ENCODE measurements at places on chromosomes 7 and 10. TPM values are rescaled to one million over a fixed set of nuclear protein-coding genes. Genes with fewer than 3 reads are reported as not detected.
A peak's percentile ranks its signal among the peaks of the same experiment; 100 is the strongest.

DNA sequence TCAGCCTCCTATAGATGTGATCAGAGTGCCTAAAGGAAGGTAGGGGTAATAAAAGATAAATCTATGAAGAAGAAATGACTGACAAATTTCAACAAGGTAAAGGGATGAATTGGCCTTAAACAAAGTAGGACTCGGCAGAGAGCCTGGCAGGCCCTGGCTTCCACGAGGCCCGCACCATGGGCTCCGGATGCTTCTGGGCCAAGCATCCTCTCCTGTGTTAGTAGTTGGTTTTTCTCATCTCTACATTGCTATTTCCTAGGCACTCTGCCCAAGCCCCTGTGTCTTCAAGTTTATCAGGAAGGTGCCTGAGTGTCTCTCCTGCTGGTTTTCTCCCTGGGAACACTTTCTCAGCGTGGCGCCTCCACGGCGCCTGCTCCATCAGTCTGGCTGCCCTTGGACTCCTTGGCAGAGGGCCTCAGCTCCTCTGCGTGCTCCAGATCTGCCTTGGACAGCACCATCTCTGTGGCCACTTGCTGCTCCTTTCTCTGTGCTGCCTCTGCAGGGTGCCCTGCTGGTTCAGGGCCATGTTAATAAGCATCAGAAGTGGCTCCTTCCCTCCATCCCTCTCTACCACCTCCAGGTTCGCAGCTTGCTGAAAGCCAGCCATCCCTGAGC lies 413.3 kb upstream of the DPP6 start:
- H3K4me1 ChIP-seq = no peaks in the 10 kb centered on the region
- no peaks in the 10 kb centered on the region for H3K27me3 ChIP-seq
- H3K36me3 ChIP-seq = no peaks in the 10 kb centered on the region

- DNase-seq = no peak
- H3K27ac ChIP-seq = no peak overlapping the region
- H3K4me3 ChIP-seq = no peak overlapping the region
Measured at GRCh38 chr7:159040912-159041711, 103.6 kb downstream of the VIPR2 start.

OIT3 gene
- 74.7 TPM for total RNA-seq

- H3K27ac ChIP-seq = no peak overlapping the region
- H3K4me1 ChIP-seq = no peaks in the 10 kb centered on the region
- H3K27me3 ChIP-seq = no peaks in the 10 kb centered on the region
Measured at GRCh38 chr10:5811387-5811821, 1.8 kb downstream of the GDI2 start.

TAF5 gene
- total RNA-seq = 2.1 TPM

DNA sequence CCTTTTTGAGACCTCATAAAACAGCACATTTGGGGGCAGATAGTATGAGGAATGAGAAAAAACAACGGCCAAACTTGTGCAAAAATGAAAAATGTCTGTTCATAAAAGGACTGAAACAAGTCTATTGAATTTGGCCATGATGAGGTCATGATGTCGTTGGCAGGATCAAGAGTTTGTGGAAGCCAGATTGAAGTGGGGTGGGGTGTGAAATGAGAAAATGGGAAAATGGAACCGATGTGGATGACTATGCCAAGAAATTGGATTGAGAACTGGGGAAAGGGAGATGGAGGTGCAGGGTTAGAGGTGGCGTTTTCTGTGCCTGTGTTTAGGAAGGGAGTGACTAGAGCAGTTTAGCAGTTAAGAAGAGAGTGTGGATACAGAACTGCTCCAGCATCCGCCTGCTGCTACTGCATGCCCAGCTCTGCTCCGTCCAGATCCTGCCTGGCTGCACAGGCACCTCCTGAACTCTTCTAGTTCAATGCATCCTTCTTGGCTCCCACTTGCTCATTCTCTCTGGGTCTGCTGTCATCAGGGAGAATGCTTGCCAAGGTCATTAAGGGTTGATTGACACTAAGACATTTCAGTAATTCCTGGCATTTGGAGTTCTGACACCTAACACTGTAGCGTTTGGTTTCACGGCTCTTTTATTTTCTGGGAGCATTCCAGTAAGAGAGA lies 111.9 kb downstream of the GALNT17 start:
- H3K36me3 ChIP-seq = no peaks in the 10 kb centered on the region
- H3K27me3 ChIP-seq = no peaks in the 10 kb centered on the region

- H3K4me1 ChIP-seq = no peaks in the 10 kb centered on the region
- no peaks in the 10 kb centered on the region for H3K27me3 ChIP-seq
- H3K4me3 ChIP-seq = no peak overlapping the region
- no peaks in the 10 kb centered on the region for H3K36me3 ChIP-seq
Measured at GRCh38 chr10:86344714-86345161, 21.9 kb downstream of the GRID1 start.

- no peak for DNase-seq
- H3K36me3 ChIP-seq = no peaks in the 10 kb centered on the region
- H3K4me1 ChIP-seq = no peaks in the 10 kb centered on the region
- H3K27ac ChIP-seq = no peak overlapping the region
- no peaks in the 10 kb centered on the region for H3K27me3 ChIP-seq
- no peak overlapping the region for H3K4me3 ChIP-seq
Measured at GRCh38 chr7:152751449-152752141, 8.0 kb upstream of the ACTR3B start.

GRCh38 chr10:124403548-124403947 lies 15.2 kb downstream of the OAT start:
- peaks cover 3% of the 10 kb centered on the region for H3K4me1 ChIP-seq
- no peak overlapping the region for H3K4me3 ChIP-seq
- no peaks in the 10 kb centered on the region for H3K27me3 ChIP-seq
- H3K36me3 ChIP-seq = no peaks in the 10 kb centered on the region
- DNase-seq = no peak

DNA sequence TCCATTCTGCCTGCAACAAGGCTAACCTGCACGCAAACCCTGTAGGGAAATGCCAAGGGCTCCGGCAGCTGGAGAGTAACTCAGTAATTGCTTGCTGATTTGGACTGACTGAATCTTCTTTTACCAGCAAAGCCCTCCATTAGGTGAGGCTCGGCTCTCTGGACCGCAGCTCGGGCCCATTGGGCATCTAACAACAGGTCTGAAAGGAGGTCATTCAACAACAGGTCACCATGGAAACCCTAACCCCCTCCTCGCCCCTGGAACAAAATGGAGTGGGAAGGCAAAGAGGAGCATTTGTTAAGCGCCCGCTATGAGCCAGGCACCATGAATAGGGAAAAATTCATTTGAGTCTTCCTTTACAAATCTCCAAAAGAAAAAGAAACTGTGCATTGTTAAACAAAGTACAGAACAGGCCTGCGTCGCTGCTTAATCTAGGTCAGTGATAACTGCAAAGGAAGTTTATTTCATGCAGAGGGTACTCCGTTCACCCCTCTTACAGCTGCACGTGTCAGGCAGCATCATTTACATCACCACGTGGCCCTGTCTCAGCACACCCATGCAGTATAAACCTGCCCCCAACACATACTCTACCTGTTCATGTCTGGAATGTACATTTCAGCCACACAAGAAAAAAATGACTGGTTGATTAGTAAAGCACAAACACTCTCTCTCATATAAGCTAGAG lies 248.8 kb upstream of the NEBL start:
- no peaks in the 10 kb centered on the region for H3K4me1 ChIP-seq
- no peak overlapping the region for H3K27ac ChIP-seq
- no peak overlapping the region for H3K4me3 ChIP-seq
- no peak for DNase-seq

DNA sequence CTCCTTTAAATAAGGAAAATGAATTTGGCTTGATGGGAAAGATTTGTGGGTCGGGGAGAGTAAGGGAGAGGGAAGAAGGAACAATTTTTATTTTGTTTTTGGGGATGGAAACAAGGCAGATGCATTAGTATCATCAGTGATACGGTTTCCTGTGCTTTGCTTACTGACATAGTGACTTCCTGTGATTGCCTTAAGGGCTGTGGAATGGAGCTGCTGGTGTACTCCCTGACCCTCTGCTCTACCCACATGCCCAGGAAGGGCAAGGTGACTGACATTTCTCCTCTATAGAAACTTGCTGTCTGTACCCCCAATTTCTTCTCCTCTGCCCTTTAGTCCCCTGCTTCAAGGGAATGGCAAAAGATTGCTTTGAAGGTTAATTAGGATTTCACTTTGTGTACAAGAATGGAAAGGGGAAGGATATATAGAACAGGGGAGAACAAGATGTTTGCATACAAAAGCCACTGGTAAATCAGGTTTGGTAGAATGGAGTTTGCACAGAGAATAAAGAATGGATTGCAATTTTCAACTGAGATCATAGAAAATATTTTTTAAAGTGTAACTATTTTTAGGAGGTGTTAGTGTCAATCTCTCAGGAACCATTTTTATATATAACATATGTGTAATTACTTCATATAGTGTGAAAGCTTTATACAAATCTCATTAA lies 129.0 kb upstream of the AGR3 start:
- no peak overlapping the region for H3K4me3 ChIP-seq

GRCh38 chr7:14628516-14628915 lies 274.0 kb downstream of the DGKB start:
- H3K27me3 ChIP-seq = no peaks in the 10 kb centered on the region
- no peak for DNase-seq
- H3K4me3 ChIP-seq = no peak overlapping the region
- H3K4me1 ChIP-seq = no peaks in the 10 kb centered on the region
- no peaks in the 10 kb centered on the region for H3K36me3 ChIP-seq

- H3K36me3 ChIP-seq = no peaks in the 10 kb centered on the region
- no peaks in the 10 kb centered on the region for H3K27me3 ChIP-seq
- no peaks in the 10 kb centered on the region for H3K4me1 ChIP-seq
- H3K4me3 ChIP-seq = no peak overlapping the region
- H3K27ac ChIP-seq = no peak overlapping the region
- DNase-seq = no peak
Measured at GRCh38 chr10:48552946-48553564, 51.8 kb downstream of the ARHGAP22 start.

DNA sequence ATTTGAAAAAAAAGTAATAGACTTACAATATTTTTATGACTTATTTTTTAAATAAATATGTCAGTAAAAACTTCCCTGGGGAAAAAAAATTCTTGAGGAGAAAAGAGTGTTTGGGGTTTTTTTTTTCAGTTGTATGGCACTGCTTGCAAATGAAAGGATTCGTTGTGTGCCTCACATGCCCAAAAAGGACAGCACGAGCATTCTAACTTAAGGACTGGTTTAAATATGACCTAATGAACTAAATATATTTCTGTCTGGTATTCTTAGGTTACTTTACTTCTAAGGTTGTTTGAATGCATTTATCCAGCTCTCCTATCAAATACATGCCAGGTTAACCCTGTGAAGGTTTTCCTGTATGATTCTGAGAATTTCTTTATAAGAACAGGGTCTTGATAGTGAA lies 988 bp upstream of the CD36 start:
- H3K27me3 ChIP-seq = no peaks in the 10 kb centered on the region
- no peak for DNase-seq
- H3K4me1 ChIP-seq = peaks cover 20% of the 10 kb centered on the region
- no peak overlapping the region for H3K4me3 ChIP-seq

GRCh38 chr10:126844406-126844805 lies 60.8 kb upstream of the DOCK1 start:
- no peak overlapping the region for H3K4me3 ChIP-seq
- no peaks in the 10 kb centered on the region for H3K4me1 ChIP-seq
- DNase-seq = no peak
- no peak overlapping the region for H3K27ac ChIP-seq

CFAP46 gene
- total RNA-seq = 0.31 TPM

DCLRE1C gene
- total RNA-seq = 1.7 TPM

DNA sequence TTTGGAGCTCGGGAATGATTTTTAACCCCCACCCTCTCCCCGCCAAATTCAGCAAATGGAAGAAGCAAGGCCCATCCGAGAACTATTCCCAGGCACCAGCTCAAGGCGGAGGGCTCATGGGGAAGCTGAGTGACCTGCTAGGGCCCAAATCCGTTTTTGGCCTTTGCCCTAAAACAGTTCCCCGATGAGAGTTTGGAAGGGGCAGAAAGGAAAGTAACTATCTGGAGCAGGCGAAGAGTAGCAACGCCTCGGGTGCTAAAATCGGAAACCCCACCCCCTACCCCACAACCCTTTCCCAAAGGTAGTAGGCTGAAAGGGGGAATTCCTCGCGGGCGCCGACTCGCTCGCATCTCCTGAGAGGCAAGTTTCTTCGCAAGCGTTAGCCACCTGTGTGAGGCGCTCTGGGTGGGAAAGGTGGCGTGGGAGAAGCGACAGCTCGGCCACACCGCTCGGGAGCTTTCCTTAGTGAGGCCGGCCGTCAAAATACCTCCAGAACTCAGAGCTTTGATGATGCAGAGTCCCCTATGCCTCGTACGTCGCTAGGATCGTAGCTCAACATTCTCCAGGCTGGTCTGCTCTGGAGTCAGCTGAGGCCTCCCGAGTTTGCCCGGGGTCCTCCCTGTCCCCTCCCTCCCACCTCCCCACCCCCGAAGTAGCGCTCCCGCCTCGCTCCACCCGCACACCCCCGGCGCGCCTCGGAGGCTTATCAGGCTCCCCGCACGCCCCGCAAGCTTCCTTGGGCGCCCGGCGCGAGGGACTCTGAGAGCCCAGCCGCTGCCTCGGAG lies 642 bp upstream of the PRKG1 start:
- DNase-seq = peak; percentile 21
- peak overlapping the region; percentile 18 for H3K27ac ChIP-seq
- peak overlapping the region; percentile 39 for H3K4me3 ChIP-seq
- no peaks in the 10 kb centered on the region for H3K36me3 ChIP-seq

GRCh38 chr10:132520177-132520811 lies 17.3 kb upstream of the INPP5A start:
- no peaks in the 10 kb centered on the region for H3K36me3 ChIP-seq
- DNase-seq = no peak
- peaks cover 11% of the 10 kb centered on the region for H3K4me1 ChIP-seq
- H3K27ac ChIP-seq = peak overlapping the region; percentile 43

RNF32 gene
- 0.84 TPM for total RNA-seq

COPG2 gene
- 8.6 TPM for total RNA-seq
